Fibroblast of the aortic adventitia (primary cell): ENCODE measurements at places on chromosomes 5 and 9.

DNA sequence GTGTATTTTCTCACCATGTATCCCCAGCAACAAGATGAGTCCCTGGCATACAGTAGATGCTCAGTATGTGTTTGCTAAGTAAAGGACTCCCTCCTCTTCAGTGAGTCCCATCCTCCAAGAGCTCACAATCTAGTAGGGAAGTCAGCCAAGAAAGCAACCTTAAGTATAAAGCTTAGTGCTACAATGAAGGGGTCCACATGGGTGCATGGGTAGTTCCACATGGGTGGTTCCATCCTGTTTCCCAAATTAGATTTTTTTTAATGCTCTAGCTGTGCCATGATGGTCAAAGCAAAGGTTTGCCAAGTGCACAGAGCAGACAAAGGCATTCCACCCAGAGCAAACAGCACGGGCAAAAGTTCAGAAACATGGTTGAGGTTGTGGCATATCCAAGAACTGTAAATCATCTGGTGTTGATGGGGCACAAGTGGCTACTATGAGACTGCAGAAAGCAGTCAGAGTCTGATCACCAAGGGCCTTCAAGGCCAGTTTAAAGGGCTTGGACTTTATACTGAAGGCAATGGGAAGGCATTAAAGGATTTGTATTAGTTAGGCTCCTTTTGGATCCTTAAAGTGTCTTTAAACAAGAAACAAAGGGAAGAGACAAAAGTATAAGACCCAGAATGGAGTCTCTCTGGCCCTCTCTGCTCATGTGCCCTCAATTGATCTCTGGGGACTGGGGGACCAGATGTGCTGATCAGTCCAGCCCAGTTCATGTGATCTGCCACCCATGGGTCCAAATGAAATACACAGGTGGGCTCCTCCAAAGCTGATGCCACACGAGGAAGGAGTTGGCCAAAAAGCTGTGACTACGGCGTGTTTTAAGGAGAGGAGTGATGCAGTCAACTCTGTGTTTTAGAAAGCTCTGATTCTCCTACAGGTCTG is 9.0 kb upstream of the CPLX2 start:
- no peak for DNase-seq

GRCh38 chr5:88999853-89000252 is 116.9 kb upstream of the MEF2C start:
- DNase-seq: no peak

DNA sequence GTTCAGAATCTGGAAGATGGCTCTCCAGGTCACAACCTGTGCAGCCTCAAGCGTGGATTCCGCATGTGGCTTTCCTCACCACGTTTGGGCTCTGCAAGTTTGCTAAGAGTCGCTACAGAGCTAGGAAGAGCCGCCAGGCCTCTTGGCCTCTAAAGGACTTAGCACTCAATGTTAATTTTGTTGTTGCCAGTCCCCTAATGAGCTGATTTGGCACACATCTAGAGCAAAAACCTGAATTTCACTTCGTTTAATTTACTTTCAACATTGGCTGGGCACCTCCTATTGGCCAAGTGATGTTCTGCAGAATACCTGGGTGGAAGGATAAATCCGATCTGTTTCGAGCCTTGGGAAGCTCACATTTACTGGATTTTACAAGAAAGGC is 65.8 kb upstream of the UNC5A start:
- no peak for DNase-seq

DNA sequence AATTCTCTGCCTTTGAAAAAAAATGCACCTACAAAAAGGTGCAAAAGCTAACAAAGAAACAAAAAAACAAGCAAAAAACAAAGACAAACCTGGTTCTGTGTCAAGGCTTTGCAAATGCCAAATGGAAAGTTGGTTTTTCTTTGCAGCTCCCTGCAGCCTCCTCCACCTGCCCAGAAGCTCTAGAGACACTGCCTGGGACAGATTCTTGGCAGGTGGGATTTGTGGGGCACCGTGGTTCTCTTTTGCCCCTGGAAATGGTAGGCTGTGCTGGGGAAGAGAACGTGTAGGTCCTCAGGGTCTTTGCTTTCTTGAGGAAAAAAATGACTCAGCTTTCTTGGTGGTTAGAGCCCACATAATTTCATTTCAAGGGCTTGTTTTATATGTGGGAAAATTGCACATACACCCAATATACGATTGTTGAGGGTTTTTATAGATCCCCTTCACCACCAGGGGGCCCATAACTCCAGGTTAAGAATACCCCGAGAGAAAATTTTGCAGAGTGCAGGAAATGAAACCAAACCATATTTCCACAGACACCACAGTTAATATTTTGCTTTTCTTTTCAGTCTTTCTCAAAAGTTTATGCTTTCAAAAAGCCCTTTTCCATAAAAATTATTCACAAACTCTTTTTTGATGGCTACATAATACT is 58.7 kb downstream of the NXNL2 start:
- DNase-seq: peak; percentile 86

- no peak for DNase-seq
Observed at GRCh38 chr5:14834584-14835550, 36.7 kb downstream of the ANKH start.

- DNase-seq: no peak
Observed at GRCh38 chr5:85320495-85320894, 935.8 kb upstream of the EDIL3 start.

DNA sequence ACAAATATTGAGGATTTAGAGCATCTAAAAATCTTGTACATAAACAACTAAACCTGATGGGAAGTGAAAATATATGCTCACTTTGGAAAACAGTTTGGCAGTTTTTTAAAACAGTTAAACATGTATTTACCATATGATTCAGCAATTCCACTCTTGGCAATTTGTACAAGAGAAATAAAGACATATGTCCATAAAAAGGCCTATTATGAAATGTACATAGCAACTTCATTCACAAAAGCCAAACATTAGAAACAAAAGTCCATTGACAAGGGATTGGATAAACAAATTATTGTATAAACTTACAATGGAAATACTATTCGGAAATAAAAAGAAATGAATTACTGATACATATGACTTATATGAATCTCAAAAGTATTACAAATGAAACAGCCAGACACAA is 196.2 kb upstream of the SLC24A2 start:
- DNase-seq: no peak

DNA sequence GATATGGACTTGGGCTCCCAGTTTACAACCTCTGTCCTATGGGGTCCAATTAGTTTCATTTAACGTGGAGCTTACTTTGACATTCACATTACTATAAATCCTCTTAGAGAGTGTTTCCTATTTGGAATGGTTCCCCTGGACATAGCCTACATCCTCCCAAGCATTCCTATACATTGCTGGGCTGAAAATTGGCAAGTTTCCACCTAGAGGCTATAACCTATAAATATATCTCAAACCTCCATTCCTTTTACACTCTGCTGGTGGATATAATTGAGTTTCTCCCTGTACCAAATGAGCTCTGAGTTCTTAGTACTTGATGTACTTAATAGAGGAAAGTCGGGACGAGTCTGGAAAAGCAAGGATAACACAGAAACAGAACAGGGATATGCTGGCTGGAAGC is 172.8 kb downstream of the ASTN2 start:
- no peak for DNase-seq

DNA sequence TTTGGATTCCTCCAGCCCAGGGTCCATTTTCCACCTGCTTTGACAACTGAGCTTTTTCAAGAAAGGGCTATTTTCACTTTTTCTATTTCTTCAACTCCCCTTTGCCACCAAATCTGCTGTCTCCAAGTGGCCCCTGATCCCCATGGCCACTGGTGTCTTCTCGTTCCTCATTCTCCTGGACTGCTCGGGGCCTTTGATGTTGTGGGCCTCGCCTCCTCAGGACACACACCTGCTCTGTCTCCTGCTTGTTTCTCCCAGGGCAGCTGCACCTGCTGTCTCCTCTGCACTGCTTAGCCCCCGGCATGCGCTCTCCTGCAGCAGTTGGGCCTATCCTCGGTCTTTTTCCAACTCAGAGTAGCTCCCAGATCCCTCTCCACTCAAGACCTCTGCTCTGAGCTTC is 16.3 kb upstream of the NANS start:
- DNase-seq: no peak

- no peak for DNase-seq
Observed at GRCh38 chr5:2715856-2716255, 35.6 kb downstream of the IRX2 start.

- no peak for DNase-seq
Observed at GRCh38 chr9:20290257-20290656, 332.0 kb downstream of the MLLT3 start.

DNA sequence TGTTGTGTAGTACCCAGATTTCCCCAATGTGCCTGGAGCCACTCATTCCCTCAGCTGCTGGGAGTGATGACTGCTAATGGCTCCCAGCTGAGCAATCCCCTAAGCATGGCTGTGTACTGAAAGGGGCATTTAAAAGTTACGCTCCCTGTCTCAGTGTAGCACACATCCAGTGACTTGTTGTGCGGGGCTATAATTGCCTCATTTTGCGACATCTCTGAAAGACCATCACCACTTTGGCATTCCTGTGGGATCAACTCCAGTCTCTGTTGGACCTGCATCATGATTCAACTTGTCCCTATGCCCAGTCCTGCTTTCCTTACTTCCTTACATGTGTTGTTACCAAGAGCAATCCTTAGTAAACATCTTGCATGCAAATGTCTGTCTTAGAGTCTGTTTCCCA is 201.2 kb upstream of the MPDZ start:
- peak; percentile 46 for DNase-seq

DNA sequence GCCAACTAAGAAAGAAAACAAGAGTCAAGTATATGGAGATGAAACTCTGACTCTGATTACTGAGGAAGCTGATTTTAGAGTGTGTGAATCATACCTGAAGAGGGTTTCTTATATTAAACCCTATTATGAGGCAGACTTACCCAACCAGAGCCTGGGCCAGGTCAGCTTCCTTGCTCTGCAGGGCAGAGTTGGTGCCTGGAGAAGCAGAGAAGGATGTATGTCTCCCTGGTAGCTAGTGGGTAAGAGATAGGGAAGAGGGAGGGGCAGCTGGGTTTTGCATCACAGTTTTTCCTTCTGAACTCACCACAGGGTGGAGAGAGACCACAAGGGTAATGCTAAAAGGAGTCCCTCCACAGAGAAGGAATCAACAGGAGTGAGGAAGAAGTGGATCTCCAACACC is 104.1 kb downstream of the CMYA5 start:
- no peak for DNase-seq

GRCh38 chr5:5572976-5573797 is 150.7 kb downstream of the ICE1 start:
- DNase-seq: no peak

DNA sequence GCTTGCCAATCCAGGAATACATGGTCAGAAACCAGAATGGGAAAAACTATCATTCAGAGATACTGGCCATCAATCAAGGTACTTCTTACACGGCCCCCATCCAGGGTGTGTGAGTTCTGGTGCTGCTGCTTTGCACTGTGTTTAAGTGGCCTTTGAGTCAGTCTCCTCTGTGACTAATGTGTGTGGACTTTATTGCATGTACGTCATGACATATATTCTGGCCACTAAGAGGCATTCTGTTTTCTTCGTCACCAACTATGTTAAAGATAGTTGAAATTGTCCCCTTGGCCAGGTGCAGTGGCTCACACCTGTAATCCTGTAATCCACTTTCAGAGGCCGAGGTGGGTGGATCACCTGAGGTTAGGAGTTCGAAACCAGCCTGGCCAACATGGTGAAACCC is 8.5 kb downstream of the EXOSC3 start:
- DNase-seq: no peak

- DNase-seq: no peak
Observed at GRCh38 chr9:105282870-105283621, 38.6 kb downstream of the SLC44A1 start.

DNA sequence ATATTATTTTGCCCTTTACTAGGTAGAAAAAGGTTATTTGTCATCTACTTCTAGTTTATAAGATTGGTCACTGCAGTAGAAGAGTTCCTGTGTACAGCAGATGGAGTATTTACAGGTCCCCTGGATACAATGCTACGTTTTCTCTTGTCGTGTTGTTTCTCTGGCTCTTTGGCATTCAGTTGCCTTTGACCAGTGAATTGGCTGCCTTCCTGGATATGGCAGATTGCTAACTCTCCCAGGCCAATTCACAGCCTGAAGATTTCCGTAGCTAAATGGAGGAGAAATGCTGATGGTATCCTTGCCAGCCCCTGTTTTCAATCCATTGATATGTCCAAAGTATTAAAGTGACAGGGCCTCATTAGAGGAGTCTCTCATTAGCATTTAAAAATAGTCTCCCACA is 32.5 kb upstream of the GNAQ start:
- DNase-seq: peak; percentile 55

- peak; percentile 93 for DNase-seq
Observed at GRCh38 chr5:93677359-93677891, 64.0 kb downstream of the POU5F2 start.

GRCh38 chr9:4144869-4145268 is 155.0 kb downstream of the GLIS3 start:
- no peak for DNase-seq

- no peak for DNase-seq
Observed at GRCh38 chr5:167823405-167823804, 468.0 kb upstream of the WWC1 start.

DNA sequence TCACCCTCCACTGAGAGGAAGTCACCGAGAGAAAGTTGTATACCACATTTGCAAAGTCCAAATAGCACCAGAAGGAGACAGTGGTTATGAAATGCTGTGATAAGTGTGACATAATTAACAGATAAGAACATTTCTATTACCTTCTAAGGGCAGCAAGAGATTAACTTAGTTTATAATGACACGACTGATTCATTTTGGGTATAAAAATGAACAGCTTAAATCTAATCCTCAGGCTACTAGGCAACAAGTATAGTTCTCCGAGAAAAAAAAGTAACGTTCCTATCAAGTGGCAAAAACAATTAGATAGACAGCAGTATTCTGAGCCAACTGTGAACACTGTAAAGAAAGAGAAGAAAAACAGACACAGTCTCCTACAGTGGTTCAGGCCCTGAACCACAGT is 431.2 kb upstream of the GRAMD2B start:
- DNase-seq: no peak

DNA sequence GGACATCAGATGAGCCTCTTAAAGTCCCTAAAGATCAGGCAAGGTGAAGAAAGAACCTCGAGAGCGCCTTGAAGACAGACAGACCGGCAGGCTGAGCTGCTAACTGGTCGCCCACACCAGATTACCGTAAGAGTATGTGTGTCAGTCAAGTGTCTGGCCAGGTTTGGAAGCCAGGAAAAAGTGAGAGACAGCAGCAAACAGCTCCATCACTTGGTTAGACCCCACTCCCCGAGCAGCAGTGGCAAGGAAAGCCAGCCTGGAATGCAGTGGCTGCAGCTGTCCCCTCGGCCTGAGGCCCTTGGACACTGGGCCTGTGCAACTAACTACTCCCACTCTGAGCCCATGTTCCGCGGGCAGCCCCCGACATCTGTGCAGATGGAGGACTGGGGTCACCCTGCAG is 214.1 kb downstream of the DIRAS2 start:
- no peak for DNase-seq

GRCh38 chr5:143023411-143024096 is 253.4 kb downstream of the ARHGAP26 start:
- DNase-seq: peak; percentile 21
